ENCODE measurements at places on chromosomes 11 and 22.

- peak; percentile 69 for DNase-seq
These were observed 39.0 kb upstream of the ADA2 start for GRCh38 chr22:17258015-17258787.

GRCh38 chr11:13927481-13927880 is 35.0 kb upstream of the SPON1 start:
- no peak for DNase-seq

DNA sequence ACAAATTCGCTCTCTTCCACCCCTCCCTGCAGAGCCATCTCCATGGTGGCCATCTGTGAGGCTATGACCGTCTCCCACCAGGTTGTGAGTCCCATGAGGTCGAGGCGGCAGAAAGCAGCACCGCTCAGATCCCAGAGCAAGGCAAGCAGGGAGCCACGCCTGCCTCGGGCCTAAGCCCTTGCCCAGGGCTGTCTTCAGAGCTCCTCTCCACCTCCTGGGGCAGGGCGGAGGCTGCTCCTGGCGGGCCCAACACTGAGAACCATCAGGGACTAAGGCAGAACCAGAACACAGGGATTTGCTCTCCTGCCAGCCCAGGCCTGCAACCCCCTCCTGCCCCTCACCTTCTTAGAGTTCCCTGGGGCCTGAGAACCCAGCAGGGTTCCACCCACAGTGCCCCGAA is 80.9 kb upstream of the WNT11 start:
- no peak for DNase-seq

DNA sequence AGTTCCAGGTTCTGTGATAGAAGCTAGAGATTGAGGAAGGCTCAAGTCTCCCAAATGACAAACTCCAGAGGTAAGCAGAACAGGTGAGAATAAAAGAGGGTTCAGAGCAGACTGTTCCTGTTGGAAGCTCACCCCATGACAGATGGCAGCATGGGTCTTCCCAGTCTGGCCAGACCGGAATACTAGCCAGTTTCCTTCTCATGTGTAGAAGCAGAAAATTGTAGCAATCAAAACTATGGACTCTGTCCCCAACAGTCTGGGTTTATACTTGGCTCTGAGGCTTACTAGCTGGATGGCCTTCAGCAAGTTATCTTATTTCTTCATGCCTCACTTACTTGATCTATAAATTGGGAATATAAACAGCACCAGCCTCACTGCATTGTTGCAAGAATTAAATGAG is 494.8 kb downstream of the MN1 start:
- no peak for DNase-seq

DNA sequence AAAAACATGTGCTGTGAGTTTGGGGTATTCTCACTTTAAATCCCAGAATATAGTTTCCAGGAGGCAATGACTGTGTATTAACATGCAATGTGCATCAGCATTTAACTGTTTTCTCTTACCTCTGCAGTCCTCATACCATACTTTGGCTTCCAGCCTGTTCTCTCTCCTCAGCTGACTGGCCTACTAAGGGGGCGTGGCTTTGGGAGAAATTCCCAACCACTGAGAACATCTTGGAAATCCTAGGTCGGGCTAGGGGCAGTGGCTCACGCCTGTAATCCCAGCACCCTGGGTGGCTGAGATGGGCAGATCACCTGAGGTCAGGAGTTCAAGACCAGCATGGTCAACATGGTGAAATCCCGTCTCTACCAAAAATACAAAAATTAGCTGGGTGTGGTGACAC is 13.5 kb upstream of the ZC3H12C start:
- no peak for DNase-seq

GRCh38 chr11:62552485-62553079 is 6.0 kb upstream of the AHNAK start:
- no peak for DNase-seq

DNA sequence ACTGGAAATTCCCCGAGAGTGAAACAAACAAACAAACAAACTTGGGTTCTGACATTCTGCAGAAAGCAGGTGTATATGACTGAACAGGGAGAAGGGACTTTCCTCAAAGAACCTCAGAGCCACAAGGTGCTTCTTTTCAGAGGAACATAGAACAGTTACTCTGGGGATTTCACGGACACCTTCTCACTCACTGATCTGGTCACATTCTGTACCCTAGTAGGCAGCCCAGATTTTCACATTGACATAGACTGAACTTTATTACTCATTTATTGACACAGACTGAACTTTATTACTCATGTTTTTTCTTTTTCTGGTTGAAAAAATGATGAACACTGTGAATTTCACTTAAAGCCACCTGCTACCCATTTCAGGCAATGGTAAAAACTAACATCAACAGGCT is 263.0 kb downstream of the OPCML start:
- no peak for DNase-seq

GRCh38 chr11:15145615-15146014 is 30.9 kb downstream of the INSC start:
- DNase-seq, result no peak

DNA sequence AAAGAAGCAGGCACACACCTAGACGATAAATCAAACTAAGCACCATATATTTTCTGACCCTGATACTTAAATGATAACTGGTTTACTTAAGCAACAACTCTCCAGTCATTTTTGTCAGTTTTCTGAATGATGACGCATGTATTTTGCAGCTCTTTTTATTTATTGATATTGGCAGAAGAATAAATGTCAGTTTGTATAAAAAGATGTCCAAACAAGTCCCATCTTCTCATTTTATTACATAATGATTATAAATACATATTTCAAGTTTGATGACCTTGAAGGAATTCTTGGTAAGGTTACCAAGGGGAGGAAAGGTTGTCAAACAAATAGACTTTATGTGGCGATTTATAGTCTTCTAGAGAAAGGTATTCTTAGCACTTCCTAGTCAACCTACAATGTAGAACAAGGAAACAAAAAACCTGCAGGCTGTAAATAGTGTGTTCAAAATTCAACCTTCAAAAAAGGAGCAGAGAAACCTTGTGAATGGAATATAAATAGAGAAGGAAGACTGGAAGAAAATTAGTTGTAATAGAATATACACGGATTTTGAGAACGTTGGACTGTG is 190.7 kb downstream of the JRKL start:
- DNase-seq, result no peak
